ENCODE measurements at places on chromosomes 16 and 17.
A peak's percentile ranks its signal among the peaks of the same experiment; 100 is the strongest.

GRCh38 chr16:48617711-48618148 lies 7.8 kb upstream of the N4BP1 start:
- DNase-seq = no peak

DNA sequence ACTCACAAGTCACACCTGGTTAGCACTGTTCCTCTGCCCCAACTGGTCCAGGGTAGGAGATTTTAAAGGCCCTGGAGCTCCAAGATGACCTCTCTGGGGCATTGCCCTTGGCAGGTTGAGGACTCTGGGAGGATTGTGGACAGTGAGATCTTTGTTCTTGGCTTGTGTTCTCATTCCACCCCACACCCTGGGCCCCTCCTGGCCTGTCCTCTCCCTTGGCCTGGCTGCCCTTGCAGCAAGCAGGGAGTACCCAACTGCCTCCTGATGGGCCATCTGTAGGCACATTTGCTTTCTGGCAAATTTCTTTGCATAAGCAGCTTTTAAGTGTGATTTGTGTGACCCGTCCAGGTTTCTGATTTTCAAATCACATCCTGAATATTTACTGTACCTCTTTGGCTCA lies 239.6 kb downstream of the UTP18 start:
- DNase-seq = no peak

GRCh38 chr17:82033359-82034085 lies 2.0 kb downstream of the RAC3 start:
- DNase-seq = no peak

GRCh38 chr17:37859451-37859850 lies 64.8 kb upstream of the TBC1D3K start:
- DNase-seq = no peak

DNA sequence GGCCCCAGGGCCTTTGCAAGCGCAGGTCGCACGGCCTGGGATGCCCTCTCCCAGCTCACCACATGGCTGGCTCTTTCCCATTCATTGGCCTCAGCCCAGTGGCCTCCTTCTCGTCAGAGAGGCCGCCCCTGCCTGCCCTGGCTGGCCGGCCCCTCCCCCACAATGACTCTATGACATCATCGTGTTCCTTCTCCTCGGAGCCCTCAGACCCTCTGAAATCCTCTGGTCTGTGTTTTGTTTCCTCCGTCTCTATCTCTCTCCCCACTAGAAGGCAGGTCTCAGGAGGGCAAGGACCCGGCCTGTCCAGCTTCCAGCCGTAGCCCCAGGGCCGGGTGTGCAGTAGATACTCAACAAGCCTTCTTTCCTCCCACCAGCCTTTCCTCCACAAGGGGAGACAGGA lies 164.8 kb upstream of the FOXF1 start:
- DNase-seq = no peak

GRCh38 chr16:66120656-66121055 lies 245.8 kb upstream of the CDH5 start:
- no peak for DNase-seq

- no peak for DNase-seq
These were observed 295.6 kb downstream of the CPPED1 start for GRCh38 chr16:12508054-12508453.

GRCh38 chr17:28346199-28346580 lies 10.6 kb downstream of the TNFAIP1 start:
- no peak for DNase-seq

- DNase-seq = no peak
These were observed 102.2 kb downstream of the RAP1GAP2 start for GRCh38 chr17:2898255-2898926.

DNA sequence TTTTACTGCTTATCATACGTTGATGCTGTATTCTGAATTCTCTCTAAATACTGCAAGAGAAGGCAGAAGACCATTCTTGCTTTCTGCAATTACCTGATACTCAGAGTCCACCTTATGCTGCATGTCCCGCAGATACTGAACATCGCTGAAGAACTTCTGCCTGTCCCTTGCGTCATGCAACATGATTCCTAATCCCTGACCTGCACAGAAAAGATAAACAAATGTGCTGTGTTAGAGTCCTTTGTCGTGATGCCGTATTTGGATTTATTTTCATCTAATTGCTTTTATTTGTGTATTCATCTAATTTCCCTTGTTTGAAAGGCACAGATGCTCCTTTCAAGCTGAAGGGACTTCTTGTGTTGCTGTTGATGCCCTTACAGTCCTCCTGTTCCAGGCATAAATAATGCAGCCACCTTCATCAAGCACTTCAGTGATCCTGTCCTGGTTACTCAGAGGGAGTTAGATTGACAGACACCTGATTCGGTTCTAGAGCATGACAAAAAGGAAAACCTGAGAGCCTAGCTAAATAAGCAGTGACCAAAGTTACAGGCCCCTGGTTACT lies 6.5 kb downstream of the MARCHF10 start:
- DNase-seq = no peak

- DNase-seq = no peak
These were observed 52.5 kb downstream of the TMEM114 start for GRCh38 chr16:8537691-8538342.

- no peak for DNase-seq
These were observed 10.6 kb downstream of the LIG3 start for GRCh38 chr17:34990921-34991365.

DNA sequence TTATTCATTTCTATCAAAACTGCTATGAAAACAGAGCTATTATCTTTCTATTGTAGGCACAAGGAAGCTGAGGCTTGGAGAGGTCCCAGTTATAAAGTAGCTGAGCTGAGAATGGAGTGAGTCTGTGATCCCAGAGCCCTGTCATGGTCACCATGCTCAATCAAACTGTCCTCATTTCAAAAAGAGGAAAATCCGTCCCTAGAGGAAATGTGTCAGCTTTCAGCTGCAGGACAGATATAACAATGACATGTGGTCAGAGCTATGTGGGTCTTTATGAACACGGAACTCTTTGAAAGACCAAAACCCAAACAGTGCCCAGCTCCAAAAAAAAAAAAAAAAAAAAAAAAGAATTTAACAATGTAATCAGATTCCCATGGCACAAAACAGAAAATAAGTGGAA lies 266.1 kb downstream of the XYLT1 start:
- no peak for DNase-seq

- no peak for DNase-seq
These were observed 561.6 kb upstream of the PSMD7 start for GRCh38 chr16:73735018-73735417.

DNA sequence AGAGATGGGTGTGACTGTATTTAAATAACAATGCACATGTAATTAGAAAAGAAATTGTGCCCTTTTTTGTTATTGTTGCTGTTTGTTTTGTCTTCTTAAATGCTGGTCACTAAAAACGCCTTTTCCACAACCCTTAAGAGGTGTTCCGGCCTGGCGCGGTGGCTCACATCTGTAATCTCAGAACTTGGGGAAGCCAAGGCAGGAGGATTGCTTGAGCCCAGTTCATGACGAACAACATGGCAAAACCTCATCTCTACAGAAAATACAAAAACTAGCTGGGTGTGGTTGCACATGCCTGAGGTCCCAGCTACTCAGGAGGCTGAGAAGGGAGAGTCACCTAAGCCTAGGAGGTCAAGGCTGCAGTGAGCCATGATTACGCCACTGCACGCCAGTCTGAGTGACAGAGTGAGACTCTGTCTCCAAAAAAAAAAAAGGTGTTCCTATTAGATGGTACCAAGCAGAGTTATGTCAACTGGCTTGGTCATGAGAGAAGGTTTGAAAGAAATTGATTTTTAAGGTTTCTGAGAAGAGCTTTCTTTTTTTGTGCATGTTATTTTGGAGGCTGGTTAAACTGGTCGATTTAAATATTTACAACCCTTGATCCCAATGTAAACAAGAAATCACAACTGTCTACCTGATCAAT lies 23.5 kb upstream of the RFFL start:
- DNase-seq = no peak

GRCh38 chr16:30113031-30113710 lies at the start of gene GDPD3:
GDPD3 (minus strand) TSS chr16:30113537; CDS start chr16:30113478, 59 bp downstream.
- no peak for DNase-seq

- DNase-seq = no peak
These were observed 25.5 kb downstream of the TIMM22 start for GRCh38 chr17:1022278-1023024.

- DNase-seq = no peak
These were observed 242.6 kb downstream of the XYLT1 start for GRCh38 chr16:17228048-17228707.

- no peak for DNase-seq
These were observed 5.0 kb downstream of the RPL23 start for GRCh38 chr17:38848557-38848891.

- no peak for DNase-seq
These were observed 2.1 kb upstream of the MFSD6L start for GRCh38 chr17:8801135-8801840.

GRCh38 chr17:2400474-2400866 lies 390 bp downstream of the MNT start:
- DNase-seq = peak; percentile 63

DNA sequence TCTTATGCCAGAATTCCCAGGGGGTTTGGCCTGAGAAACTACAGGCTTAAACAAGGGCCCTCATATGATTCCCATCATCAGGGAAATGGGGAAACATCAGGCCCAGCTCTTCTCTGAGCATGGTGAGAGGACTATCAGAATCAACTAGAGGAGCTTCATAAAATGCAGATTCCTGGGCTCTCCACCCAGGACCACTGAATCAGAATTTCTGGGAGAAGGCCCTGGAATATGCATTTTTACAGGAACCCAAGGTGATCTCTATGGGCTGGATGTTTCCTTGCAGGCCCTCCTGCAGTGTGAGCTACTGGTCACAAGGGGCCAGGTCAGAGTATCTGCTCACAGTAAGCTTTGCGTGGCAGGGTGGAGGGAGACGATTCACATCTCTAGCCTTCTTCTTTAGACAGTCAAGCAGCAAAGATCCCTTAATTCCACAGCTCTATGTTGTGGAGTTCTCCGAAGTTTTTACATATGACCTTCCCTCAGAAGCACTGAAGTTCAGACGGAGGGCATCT lies 38.8 kb upstream of the HOXB13 start:
- no peak for DNase-seq

- DNase-seq = no peak
These were observed at the start of gene RNF112 for GRCh38 chr17:19410875-19411620. RNF112 (plus strand) TSS chr17:19411232; CDS start chr17:19411409, 177 bp downstream.

- DNase-seq = no peak
These were observed 180.6 kb downstream of the FOXL1 start for GRCh38 chr16:86758932-86759331.

- no peak for DNase-seq
These were observed 110.3 kb downstream of the TOX3 start for GRCh38 chr16:52436339-52437276.

- no peak for DNase-seq
These were observed 250.7 kb downstream of the HS3ST3A1 start for GRCh38 chr17:13351046-13351445.

DNA sequence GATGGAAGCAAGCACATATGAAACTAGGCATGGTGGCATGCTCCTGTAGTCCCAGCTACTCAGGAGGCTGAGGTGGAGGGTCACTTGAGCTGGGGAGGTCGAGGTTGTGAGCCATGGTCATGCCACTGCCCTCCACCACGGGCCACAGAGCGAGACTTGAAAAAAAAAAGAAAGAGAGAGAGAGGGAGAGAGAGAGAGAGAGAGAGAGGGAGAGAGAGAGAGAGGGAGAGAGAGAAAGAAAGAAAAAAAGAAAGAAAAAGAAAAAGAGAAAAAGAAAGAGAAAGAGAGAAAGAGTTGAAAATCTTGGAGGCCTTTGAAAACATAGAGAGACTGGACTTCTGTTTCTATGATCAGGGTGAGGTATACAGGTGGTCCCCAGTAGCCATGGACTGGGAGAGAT lies 15.4 kb upstream of the ARL4D start:
- no peak for DNase-seq

- DNase-seq = no peak
These were observed 782.9 kb upstream of the SOX9 start for GRCh38 chr17:71337938-71338337.

- DNase-seq = peak; percentile 66
These were observed 133.6 kb downstream of the SNX11 start for GRCh38 chr17:48241131-48241591.

DNA sequence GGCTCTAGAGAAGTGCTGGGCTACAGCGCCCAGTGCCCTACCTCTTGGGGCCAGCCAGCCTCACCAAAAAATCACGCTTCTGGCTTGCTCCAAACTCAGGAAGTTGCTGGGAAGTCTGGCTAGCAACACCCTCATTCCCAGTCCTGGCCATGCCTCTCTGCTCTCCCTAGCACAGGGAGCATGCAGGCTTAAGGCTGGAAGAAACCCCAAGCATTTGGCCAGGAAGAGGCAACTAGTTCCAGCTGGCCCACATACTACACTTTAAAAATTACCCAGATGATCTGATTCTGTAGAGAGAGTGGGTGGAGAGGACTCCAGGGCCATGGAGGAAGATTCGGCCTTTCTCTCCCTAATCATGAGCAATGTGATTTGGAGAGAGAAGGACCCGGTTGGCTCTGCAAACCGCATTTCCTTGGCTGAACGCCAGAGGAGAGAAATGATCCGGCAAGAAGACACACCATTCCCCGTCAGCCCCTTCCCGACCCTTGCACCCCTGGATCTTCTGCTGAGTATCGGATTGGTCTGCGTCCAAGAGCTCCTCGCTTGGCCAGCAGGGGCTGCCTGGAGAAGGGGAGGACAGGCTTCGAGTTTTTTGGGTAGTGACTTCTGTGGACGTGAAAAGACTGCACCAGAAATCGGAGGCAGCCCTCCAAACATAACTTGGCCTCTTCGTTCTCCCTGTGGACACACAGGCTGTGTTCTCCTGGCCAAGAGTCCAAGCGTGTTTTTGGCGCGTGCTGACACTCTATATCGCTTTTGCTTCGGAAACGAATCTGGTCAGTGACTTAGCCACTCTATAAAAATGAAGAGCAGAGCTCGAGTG lies 406.3 kb downstream of the WWOX start:
- no peak for DNase-seq

GRCh38 chr16:23155445-23156049 lies 6.3 kb upstream of the USP31 start:
- DNase-seq = no peak

GRCh38 chr16:85291302-85292148 lies 179.3 kb upstream of the CIBAR2 start:
- no peak for DNase-seq

- no peak for DNase-seq
These were observed 256.7 kb downstream of the CDH11 start for GRCh38 chr16:64865069-64865696.

- no peak for DNase-seq
These were observed 16.6 kb downstream of the TBC1D16 start for GRCh38 chr17:80018917-80019651.

GRCh38 chr17:39800540-39800939 lies 62.8 kb downstream of the GRB7 start:
- DNase-seq = peak; percentile 34

- no peak for DNase-seq
These were observed 36.5 kb downstream of the FA2H start for GRCh38 chr16:74738113-74738541.

GRCh38 chr16:49282690-49283375 lies 1.2 kb upstream of the CBLN1 start:
- DNase-seq = peak; percentile 34
